NCI-H524 treated with DMSO at 0.1 percent for 48 hours (cell line): ENCODE measurements at places on chromosomes 3 and 15.

DNA sequence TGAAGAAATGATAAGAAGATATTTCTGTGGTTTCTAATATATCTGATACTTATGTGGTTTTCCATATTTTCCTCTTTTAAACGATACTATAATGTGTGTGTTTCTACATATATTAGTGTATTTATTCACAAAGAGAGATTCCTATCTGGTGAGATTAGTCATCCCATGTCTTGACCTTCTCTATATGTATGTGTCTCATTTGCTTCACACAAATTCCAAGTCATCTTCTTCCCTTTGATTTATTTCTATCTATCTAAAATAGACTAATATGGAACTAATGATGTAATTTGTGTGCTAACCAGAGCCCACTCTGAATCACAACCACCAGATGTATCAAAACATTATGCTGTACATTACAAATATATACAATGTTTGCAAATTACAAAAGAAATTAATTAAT, 154.7 kb upstream of the KCNMB2 start:
- no peak for DNase-seq

GRCh38 chr3:170725285-170725731, 139.4 kb upstream of the SLC7A14 start:
- no peak for DNase-seq

DNA sequence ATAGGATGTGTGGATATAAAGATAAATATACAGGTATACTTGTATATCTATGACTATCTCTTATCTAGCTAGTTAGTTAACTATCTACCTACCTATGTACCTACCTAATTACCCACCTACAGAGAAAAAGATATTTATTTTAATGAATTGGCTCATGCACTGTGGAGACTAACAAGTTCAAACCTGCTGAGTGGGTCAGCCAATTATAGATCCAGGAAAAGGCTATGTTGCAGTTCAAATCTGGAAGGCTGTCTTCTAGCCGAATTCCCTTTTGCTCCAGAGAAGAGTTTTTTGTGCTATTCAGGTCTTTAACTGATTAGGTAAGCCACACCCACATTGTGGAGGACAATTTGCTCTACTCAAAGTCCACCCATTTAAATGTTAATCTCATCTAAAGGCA, 335.0 kb downstream of the GRM7 start:
- no peak for DNase-seq

DNA sequence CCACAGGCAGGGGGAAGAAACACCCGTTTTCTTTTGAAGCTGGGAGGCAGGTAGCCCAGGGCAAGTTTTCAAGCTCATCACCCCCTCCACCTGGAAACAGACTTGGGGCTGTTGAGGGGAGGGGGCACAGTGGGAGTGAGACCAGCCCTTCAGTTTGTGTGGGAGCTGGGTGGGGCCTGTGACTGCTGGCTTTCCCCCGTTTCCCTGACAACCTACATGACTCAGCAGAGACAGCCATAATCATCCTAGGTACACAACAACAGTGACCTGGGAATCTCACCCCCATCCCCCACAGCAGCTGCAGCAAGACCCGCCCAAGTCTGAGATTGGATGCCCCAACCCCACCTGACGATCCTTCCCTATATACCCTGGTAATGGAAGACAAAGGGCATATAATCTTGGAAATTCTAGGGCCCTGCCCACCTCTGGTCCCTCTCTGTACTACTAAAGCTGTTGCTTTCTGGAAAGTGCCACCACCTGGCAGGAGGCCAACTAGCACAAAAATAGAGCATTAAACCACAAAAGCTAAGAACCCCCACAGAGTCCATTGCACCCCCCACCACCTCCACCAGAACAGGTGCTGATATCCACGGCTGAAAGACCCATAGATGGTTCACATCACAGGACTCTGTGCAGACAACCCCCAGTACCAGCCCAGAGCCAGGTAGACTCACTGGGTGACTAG, 422.2 kb upstream of the SGO1 start:
- no peak for DNase-seq

DNA sequence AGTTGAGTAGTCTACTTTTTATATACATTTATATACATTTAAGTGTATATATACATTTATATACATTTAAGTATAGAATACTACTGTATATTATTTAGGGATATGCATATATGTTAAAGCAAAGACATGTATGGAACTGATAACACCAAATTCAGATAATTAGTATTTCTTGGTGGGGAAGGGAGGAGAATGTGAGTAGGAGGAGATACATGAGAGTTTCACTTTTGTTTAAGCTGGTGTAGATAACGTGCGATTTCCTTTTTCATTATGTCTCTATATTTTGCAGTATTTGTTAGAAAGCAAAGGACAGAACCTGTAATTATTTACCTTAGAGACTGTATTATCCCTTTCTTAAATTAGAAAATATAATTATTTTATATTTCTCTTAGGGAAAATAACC, 16.6 kb upstream of the NIT2 start:
- DNase-seq, result no peak

DNA sequence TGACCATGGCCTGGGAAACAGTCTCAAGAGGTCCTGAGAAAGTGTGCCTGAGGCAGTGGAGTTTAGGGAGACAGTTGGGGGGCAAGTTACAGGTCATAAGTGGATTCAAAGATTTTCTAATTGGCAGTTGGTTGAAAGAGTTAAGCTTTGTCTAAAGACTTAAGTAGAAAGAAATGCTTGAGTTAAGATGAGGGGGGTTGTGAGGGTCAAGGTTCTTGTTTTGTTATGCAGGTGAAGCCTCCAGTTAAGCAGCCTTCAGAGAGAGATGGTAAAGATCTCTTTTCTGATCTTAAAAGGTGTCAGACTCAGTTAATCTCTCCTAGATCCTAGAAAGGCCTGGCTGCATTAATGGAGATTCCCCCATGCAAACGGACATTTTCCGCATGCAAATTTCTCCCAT, 356.3 kb upstream of the C2CD4B start:
- no peak for DNase-seq

GRCh38 chr15:41558400-41559238, at the start of gene TYRO3:
TSS of gene TYRO3 (plus strand) at chr15:41559212. CDS start at chr15:41559258, 46 bp downstream.
- DNase-seq, result no peak

DNA sequence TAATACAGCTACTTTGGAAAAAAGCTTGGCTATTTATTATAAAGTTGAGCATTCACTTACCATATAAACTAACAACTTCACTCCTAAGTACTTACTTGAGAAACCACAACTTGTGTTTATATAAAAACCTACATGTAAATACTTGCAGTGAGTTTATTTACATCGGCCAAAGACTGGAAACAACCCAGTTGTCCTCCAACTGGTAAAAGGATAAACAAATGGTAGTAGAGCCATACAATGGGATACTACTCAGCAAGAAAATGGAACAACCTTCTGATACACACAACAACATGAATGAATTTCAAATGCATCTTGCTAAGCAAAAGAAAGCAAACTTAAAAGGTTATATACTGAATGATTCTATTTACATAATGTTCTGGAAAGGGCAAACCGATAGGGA, 63.7 kb downstream of the SLC7A14 start:
- no peak for DNase-seq

DNA sequence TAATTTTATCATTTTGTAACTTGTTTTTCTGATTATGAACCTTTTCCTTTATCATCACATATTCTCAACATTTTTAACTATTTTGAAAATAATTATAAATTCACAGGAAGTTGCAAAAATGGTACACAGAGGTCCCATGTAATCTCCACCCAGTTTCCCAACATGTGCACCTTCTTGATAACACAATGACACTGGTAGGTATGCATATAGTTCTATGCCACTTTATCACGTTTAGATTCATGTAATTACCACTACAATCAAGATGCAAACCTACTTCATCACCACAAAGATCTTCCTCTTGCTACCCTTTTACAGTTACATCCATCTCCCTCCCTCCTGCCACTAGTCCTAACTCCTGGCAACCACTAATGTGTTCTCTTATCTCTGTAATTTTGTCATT, 413.9 kb downstream of the SHQ1 start:
- no peak for DNase-seq

DNA sequence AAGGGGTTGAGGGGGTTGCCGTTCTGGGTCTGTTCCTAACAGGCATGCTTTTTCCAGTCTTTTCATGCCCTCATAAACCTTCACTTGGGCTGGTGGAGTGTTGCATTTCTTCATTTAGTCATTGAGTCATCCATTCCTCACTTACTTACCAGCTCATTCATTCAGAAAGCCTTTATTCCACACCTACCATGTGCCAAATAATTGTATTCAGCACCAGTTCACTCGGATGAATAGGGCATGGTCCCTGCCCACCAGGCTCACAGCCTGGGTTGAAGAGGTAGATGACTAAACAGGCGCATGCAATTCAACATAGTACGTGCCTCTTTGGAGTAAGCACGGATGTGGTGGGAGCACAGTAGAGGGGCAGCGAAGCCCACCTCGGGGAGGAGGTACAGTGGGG, 35.1 kb upstream of the THSD4 start:
- DNase-seq, result no peak

DNA sequence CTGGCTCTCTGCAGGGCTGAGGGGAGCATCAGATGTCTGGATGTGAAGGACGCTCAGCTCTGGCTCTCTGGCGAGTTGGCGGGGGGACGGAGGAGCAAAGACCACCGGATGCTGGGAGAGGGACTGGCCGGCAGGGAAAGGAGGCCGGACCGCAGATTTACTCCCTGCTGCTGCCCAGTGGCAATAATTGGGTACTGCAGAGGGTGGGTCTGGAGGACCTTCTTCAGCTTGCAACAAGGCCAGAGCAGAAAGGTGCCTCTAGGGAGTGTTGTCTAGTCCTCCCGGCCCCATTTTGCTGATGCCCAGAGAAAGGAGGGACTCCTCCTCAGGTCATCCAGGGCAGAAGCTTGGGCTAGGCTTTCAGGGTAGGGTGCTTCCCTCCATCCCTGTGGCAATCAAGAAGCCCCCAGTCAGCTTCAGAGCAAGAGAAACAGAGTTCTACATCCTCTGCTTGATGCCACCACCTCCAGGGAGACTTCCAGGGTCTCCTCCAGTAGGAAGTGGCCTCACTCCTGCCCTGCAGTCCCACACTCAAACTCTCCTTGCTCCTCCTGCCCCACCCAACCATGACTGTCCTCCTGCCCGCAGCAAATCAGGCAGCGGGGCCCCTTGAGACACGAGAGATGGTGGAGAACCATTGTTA, 20.3 kb upstream of the CSPG4 start:
- no peak for DNase-seq
